ENCODE measurements at places on chromosomes 5 and 9.

DNA sequence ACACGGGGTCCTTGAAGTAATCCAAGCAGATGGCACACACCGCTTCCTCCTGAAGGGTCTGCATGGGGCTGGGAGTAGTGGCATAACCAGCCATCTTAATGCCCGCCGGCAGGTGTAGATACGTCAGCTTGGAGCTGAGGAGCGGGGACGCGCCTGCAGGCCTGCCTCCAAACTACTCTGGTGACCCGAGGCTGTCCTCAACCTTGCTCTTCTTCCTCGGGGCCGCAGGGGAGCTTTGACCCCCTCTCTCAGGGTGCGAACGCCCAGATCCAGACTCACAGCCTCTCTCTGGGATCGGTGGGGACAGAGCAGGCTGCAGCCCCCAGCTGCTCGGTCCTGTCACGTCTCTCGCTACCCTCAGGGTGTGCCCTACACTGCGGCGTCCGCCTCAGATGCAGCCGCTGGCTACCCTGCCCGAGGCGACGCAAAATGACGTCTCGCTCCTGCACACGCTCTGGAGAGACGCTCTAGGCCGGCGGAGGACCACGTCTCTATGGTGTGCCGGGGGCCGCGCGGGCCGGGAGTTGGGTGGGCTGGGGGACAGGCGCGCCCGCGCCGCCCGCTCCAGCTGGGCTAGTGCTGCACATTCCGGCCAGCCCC lies at the start of gene TRIM52:
Gene TRIM52 (minus strand): TSS at position 424 of the 600 bp plus-strand sequence. CDS start 330 bp downstream, at position 94.
- no peak for DNase-seq

- no peak for DNase-seq
These were observed 50.9 kb upstream of the CEMIP2 start for GRCh38 chr9:71819115-71819739.

DNA sequence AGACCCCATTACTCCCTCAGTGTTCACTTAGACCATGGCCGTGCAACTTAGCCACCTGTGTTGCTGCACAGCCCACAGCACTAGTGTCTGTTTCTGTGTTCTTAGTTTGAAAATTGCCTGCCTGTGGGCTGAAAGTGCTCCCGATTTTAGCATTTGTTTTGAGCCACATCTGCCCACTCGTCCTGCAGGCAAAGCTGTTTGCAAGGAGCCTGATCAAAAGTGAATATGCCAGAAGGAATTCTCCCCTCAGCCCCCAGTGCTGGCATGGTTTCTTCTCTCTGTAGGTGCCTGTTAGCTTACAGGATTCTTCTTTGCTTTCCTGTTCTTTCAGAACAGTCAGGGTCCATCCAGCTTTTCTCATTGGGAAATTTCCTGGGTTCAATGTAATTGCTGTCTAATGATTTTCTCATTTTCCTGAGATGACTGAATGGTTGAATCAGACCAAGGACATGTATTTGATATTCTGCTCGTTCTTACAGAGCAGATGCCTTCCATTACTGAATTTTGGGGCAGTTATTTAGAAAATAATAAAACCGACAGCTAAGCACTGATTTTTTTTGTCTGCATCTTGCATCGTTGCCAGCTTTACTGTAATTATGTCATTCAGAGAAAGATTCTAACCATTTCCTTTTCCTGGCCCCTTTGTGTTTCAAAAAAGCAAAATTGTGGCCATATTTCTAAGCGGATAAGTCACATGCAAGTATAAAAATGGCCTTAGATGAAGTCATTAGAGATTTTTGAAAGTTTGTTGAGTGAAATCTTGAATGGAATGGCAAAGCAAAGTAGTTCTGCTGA lies 111.1 kb upstream of the CKMT2 start:
- DNase-seq, result no peak

DNA sequence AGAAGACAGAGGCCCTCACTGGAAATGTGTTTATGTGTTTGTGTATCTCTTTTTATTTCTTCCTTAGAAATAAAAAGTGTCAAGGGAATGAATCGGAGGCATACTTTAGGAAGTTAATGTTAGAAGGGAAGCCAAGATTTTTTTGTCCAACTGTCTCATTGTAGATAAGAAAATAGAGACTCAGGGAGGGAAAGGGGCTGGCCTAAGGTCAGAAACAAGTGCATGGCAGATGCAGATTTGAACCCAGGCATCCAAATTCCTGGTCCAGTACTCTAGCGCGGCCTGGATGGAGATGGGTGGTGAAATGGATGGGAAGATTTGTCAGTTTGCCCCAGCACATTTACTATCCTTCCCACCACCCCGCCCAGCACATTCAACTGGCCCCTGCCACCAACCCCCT lies 19.8 kb upstream of the TNIP1 start:
- no peak for DNase-seq

- no peak for DNase-seq
These were observed 204.9 kb upstream of the GAS1 start for GRCh38 chr9:87152256-87152655.

- DNase-seq, result no peak
These were observed 50.7 kb upstream of the ARRDC3 start for GRCh38 chr5:91433861-91434260.

GRCh38 chr9:76562511-76562911 lies 103.5 kb downstream of the GCNT1 start:
- DNase-seq, result no peak

GRCh38 chr5:126777257-126777974 lies 480 bp downstream of the LMNB1 start:
- DNase-seq, result no peak
